HS-27A (cell line): ENCODE measurements at places on chromosomes 1 and 21.

GRCh38 chr1:186655876-186656275 is 24.3 kb downstream of the PTGS2 start:
- DNase-seq, result no peak

DNA sequence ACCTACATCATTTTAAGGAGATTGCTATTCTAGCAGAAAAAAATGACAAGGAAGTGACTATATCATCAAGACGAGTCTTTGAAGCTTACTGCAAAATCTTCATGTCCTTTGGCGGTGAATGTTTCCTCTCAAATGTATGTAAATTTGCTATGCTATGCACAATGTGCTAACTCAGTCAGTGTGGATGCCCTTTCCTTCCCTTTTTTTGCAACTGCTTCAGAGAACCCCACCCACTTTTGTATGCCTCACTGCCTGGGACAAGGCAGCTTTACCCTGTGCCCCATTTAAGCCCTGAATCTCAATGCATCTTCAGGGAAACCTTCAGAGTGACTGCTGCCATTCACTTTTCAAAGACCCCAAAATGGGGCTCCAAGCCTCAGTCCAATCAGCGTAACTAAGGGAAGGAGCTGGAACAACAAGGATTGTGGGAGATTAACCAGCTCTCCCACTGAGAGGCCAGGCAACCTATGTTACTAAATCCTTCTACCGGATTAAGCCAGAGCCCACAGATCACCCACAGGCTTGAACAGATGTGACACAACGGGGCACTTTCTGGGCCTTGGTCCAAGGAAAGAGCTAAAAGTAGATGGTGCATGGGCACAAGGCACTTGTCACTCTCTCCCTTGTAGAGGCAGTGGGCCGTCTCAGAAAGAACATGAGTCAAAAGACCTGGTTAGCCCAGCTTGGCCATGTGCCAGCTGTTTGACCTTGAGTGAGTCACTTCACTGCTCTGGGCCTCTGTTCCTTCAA is 154.4 kb downstream of the PLPP3 start:
- DNase-seq, result peak; percentile 91

- no peak for DNase-seq
These were observed 119.6 kb downstream of the ATF6 start for GRCh38 chr1:161885759-161886158.

DNA sequence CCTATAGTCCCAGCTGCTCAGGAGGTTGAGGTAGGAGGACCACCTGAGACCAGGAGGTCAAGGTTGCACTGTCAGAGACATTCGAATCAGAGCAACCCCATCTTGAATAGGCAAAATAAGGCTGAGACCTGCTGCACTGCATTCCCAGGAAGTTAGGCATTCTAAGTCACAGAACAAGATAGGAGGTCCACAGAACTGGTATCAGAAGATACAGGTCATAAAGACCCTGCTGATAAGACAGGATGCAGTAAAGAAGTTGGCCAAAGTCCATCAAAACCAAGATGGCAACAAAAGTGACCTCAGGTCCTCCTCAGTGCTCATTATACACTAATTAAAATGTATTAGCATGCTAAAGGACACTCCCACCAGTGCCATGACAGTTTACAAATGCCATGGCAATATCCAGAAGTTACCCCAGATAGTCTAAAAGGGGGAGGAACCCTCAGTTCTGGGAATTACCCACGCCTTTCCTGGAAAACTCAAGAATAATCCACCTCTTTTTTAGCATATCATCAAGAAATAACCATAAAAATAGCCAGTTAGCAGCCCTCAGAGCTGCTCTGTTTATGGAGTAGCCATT is 65.2 kb upstream of the KLHDC7A start:
- DNase-seq, result no peak

- DNase-seq, result no peak
These were observed 87.3 kb downstream of the RPS6KC1 start for GRCh38 chr1:213138391-213138790.

- no peak for DNase-seq
These were observed 21.9 kb downstream of the SRSF4 start for GRCh38 chr1:29159773-29160172.

DNA sequence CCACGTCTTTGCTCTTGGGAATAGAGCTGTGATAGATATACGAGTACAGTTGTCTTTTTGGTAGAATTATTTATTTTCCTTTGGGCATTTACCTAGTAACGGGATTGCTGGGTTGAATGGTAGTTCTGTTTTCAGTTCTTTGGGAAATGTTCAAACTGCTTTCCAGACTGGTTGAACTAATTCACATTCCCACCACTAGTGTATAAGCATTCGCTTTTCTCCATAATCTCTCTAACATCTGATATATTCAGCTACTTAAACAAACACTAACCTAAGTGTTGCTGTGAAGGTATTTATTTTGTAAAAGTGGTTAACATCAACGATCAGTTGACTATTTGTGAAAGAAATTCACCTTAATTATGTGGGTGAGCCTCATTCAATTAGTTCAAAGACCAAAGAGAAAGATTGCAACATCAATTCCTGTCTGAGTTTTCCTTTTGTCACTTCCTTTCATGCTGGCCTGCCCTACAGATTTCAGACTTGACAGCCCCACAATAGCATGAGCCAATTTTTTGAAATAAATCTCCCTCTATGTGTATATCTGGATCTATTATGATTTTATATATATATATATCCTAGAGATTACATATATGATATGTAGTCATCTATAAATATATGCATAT is 26.7 kb upstream of the DUSP10 start:
- no peak for DNase-seq

- DNase-seq, result no peak
These were observed 105.0 kb downstream of the CD247 start for GRCh38 chr1:167413328-167413727.

DNA sequence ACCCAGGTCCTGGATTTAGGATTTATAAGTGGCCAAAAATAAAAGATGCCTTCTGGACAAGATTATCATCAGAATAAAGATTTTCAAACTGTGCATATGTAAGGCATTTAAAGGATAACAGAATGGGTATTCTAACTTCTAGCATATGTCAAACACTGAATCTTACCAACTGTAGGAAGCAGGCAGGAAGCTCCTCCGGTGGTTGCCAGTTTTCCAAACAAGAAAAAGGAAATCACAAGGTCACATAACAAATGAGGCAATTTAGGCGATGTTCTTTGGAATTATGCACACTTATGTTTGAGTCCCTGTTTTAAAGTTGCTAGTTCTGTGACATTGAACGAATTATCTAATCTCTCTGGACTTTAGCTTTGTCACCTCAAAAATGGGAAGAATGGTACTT is 48.9 kb downstream of the ATP6V1G3 start:
- no peak for DNase-seq

DNA sequence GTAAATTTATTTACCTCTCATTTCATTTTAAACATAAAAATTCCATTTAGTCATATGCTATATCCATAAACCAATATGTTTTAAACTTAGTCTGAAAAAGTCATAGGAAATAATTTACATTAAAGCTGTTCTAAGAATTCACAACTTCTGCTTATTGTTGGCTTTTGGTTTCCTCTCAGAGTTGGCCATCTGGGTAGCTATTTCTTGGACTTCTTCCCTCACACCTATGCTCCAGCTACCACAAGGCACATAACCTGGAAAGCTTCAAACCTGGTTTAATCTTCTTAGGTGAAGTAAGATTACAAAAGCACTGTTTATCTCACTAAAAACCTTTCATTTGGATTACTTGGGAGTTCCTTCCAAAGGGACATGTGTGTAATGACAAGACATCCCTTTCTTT is 29.8 kb downstream of the RBM11 start:
- no peak for DNase-seq

GRCh38 chr1:55670331-55671082 is 455.3 kb upstream of the USP24 start:
- no peak for DNase-seq

GRCh38 chr1:230218667-230219066 is 151.6 kb downstream of the GALNT2 start:
- DNase-seq, result no peak

DNA sequence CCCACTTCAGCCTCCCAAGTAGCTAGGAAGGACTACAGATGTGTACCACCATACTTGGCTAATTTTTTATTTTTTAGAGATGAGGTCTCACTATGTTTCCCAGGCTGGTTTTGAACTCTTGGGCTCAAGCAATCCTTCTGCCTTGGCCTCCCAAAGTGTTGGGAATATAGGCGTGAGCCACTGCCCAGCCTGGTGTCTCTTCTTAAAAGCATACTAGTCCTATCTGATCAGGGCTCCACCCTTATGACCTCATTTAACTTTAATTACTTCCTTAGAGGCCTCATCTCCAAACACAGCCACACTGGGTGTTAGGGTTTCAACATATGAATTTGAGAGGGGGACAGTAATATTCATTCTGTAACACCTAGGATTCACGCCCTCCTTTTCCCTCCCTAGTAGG is 130.9 kb downstream of the GLIS1 start:
- DNase-seq, result no peak

DNA sequence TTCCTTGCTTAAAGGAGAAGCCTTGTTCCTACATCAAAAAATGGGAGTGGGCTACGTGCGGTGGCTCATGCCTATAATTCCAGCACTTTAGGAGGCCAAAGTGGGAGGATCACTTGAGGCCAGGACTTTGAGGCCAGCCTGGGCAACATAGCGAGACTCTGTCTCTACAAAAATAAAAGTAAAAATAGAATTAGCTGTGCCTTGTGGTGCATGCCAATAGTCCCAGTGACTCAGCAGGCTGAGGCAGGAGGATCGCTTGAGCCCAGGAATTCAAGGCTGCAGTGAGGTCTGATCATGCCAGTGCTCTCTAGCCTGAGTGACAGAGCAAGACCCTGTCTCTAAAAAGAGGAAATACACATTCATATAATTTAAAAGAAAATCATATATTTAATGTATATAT is 127.1 kb downstream of the C1orf21 start:
- peak; percentile 5 for DNase-seq

- no peak for DNase-seq
These were observed 63.0 kb downstream of the DISP3 start for GRCh38 chr1:11541956-11542355.
